Activated naive CD4-positive, alpha-beta T cell treated with anti-CD3 and anti-CD28 coated beads for 36 hours (primary cell): ENCODE measurements at places on chromosomes 3 and 15. TPM values are rescaled to one million over a fixed set of nuclear protein-coding genes. Genes with fewer than 3 reads are reported as not detected.

- no peaks in the 10 kb centered on the region for H3K36me3 ChIP-seq
- H3K27me3 ChIP-seq: peaks cover 2% of the 10 kb centered on the region
- no peak for DNase-seq
These were observed 164.1 kb downstream of the ARRDC4 start for GRCh38 chr15:98124581-98124980.

DNA sequence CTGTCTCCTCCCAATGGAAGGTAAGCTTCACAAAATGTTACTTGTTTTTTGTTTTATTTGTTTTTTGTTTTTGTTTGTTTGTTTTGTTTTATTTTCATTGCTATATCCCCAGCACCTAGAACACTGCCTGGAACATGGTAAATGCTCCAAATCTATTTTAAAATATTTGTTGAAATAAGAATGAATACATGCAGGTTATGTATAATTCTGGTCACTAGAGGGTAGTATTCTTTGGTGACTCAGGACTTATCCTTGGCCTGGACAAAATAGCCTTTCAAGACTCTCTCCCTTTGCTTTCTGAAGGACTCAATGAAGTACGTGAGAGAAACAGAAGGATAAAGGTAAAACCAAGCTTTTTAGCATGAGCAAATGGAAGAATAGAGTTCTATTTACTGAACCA, 46.9 kb upstream of the PPP2R3A start:
- DNase-seq: no peak
- H3K27me3 ChIP-seq: peaks cover 7% of the 10 kb centered on the region
- no peaks in the 10 kb centered on the region for H3K4me1 ChIP-seq

- no peak overlapping the region for H3K4me3 ChIP-seq
- H3K27ac ChIP-seq: no peak overlapping the region
- no peaks in the 10 kb centered on the region for H3K36me3 ChIP-seq
- DNase-seq: no peak
- peaks cover 8% of the 10 kb centered on the region for H3K27me3 ChIP-seq
- no peaks in the 10 kb centered on the region for H3K4me1 ChIP-seq
These were observed 75.9 kb upstream of the SPRED1 start for GRCh38 chr15:38176691-38177090.

The GRAMD2A gene
- total RNA-seq: not detected

The ACY1 gene
- total RNA-seq: 62.1 TPM

GRCh38 chr3:146750196-146750595, 145.1 kb upstream of the PLSCR5 start:
- H3K4me1 ChIP-seq: no peaks in the 10 kb centered on the region
- H3K27me3 ChIP-seq: no peaks in the 10 kb centered on the region
- no peak overlapping the region for H3K4me3 ChIP-seq
- DNase-seq: no peak
- H3K36me3 ChIP-seq: no peaks in the 10 kb centered on the region

DNA sequence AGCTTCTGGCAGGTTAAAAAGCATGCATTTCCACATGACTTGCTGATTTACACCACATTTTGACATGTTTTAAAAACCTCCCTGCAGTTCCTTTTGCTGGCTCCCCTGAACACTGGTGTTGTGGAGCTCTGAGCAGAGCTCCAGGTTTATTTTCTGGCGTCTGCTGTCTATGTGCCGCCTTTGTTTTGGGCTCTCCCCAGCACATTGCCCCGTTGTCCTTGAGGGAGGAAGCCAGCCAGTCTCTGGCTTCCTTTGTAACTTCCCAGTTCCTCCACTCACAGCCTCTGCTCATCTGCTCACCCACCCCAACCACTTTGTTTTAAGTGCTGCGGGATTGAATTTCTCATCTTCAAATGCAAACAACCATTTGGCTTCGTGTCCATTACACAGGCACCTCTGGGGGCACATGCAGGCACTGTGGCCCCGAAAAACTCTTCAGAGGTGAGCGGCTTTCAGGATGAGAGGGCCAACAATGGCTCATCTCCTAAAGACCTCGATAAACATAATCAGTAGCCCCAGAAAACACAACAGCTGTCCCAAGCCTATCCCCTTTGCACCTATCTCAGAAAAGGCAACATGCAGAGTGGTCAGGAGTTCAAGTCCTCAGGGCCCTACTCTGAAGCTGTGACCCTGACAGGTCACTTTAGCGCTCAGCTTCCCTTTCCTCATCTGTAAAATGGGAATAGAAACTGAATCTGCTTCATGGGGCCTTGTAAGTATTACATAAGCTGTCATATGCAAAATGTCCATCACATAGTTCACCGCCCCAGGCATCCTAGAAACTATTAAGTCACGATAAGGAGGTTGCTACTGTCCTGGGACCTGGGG, 1.3 kb upstream of the MEF2A start:
- DNase-seq: no peak
- peaks cover 24% of the 10 kb centered on the region for H3K4me1 ChIP-seq
- peak overlapping the region; percentile 15 for H3K27ac ChIP-seq
- peak overlapping the region; percentile 56 for H3K4me3 ChIP-seq

The CFAP100 gene
- not detected for total RNA-seq

- no peak for DNase-seq
- no peaks in the 10 kb centered on the region for H3K36me3 ChIP-seq
- no peak overlapping the region for H3K27ac ChIP-seq
These were observed 177.1 kb upstream of the PFN2 start for GRCh38 chr3:150147776-150148175.

GRCh38 chr3:147301781-147302180, 104.6 kb downstream of the ZIC4 start:
- no peak overlapping the region for H3K27ac ChIP-seq
- no peaks in the 10 kb centered on the region for H3K4me1 ChIP-seq
- no peaks in the 10 kb centered on the region for H3K36me3 ChIP-seq
- no peaks in the 10 kb centered on the region for H3K27me3 ChIP-seq
- DNase-seq: no peak

The NOX5 gene
- total RNA-seq: not detected

- H3K27me3 ChIP-seq: no peaks in the 10 kb centered on the region
- H3K4me1 ChIP-seq: no peaks in the 10 kb centered on the region
- DNase-seq: no peak
- no peak overlapping the region for H3K27ac ChIP-seq
These were observed 230.8 kb downstream of the CLSTN2 start for GRCh38 chr3:140165781-140166180.

DNA sequence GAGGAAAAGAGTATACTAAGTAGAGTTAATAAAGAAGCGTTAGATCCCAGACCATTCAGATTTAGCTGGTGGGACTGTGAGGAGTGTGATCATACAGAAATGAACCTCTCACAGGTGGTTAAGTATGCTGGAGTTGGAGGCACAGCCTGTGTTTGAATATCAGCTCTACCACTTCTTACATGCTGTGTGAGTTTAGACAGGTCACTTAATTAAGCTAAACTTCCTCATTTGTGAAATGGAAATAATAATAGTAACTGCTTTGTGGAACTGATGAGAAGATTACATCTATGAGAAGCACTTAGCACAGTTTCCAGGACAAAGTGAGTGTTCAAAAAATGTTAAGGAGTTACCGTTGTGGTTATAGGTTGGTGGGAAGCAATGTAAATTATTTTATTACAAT, 8.4 kb downstream of the ACP3 start:
- no peak overlapping the region for H3K4me3 ChIP-seq
- H3K27ac ChIP-seq: no peak overlapping the region
- H3K27me3 ChIP-seq: peaks cover 20% of the 10 kb centered on the region
- H3K4me1 ChIP-seq: no peaks in the 10 kb centered on the region
- H3K36me3 ChIP-seq: no peaks in the 10 kb centered on the region
- no peak for DNase-seq

DNA sequence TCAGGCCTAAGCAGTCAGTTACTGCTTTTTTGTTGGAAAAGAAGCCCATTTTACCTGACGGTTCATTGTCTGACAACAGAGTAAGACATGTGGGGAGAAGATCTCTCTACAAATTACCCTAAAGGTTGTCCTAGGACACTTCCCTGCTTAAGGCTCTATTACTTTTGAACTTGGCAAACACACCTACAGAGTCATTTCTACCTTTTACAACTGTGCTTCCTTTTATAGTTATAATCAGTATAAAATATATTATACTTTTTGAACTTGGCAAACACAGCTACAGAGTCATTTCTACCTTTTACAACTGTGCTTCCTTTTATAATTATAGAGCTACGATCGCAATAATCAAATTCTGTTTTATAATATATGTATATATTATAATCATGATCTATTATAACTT, 215.0 kb downstream of the TPRG1 start:
- DNase-seq: no peak
- H3K27me3 ChIP-seq: no peaks in the 10 kb centered on the region
- H3K4me1 ChIP-seq: peaks cover 2% of the 10 kb centered on the region

The RPUSD2 gene
- 12.6 TPM for total RNA-seq

- no peaks in the 10 kb centered on the region for H3K27me3 ChIP-seq
- peaks cover 34% of the 10 kb centered on the region for H3K36me3 ChIP-seq
- no peak for DNase-seq
- no peak overlapping the region for H3K27ac ChIP-seq
- H3K4me1 ChIP-seq: no peaks in the 10 kb centered on the region
- no peak overlapping the region for H3K4me3 ChIP-seq
These were observed 58.5 kb downstream of the PIK3R4 start for GRCh38 chr3:130688015-130688688.

DNA sequence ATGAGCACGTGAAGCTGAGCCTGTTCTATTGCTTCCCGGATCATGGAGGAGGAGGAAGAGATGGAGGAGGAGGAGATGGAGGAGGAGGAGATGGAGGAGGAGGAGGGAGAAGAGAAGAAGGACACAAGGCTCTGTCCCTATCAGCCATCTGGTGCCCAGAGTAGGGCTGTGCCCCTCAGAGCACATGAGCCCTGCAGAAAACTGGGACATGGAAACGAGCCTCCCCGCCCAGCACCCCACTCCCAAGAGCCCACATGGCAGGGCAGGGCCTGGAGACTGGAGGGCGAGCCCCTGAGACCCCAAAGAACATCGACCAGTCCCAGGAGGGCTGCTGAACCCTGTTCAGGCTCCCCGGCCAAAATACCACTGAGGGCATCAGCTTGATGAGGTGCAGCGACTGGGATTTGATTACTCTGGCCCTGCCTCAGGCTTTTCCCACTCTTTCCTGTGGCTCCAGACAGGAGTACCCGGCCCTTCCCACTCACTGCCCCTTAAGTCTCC, 285.6 kb downstream of the UACA start:
- peaks cover 45% of the 10 kb centered on the region for H3K4me1 ChIP-seq
- DNase-seq: no peak
- no peaks in the 10 kb centered on the region for H3K36me3 ChIP-seq
- no peak overlapping the region for H3K4me3 ChIP-seq
- H3K27me3 ChIP-seq: peaks cover 18% of the 10 kb centered on the region

The MST1R gene
- total RNA-seq: 0.41 TPM

GRCh38 chr3:173650596-173650995, 253.1 kb downstream of the NLGN1 start:
- DNase-seq: no peak
- H3K27ac ChIP-seq: no peak overlapping the region
- H3K4me1 ChIP-seq: no peaks in the 10 kb centered on the region
- H3K36me3 ChIP-seq: no peaks in the 10 kb centered on the region

GRCh38 chr3:75218577-75218976, 445.6 kb upstream of the FRG2C start:
- H3K27me3 ChIP-seq: peaks cover 5% of the 10 kb centered on the region
- H3K27ac ChIP-seq: no peak overlapping the region
- no peaks in the 10 kb centered on the region for H3K4me1 ChIP-seq
- H3K4me3 ChIP-seq: no peak overlapping the region
- no peak for DNase-seq
- no peaks in the 10 kb centered on the region for H3K36me3 ChIP-seq

GRCh38 chr15:27973886-27974285, 125.2 kb downstream of the OCA2 start:
- no peak for DNase-seq
- H3K27ac ChIP-seq: no peak overlapping the region
- H3K4me3 ChIP-seq: no peak overlapping the region

DNA sequence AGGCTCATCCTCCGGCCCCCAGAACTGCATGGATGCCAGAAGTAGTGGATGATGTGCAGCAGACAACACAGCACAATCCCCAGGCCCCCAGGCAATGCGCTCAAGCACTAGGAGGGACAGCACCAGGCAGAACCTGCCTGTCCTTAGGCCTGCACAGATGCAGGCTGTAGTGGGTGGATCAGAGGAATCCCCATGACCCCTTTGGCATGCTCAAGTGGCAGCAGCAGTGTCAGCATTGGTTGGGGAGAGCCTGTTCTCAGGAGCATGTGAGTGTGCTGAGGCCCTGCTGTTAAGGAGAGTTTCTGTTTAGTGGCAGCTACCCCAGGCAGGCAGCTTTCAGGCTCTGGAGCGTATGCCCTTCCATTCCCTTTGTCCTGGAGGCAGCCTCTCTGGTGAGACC, 25.1 kb upstream of the CD200R1L start:
- H3K27me3 ChIP-seq: no peaks in the 10 kb centered on the region
- H3K36me3 ChIP-seq: peaks cover 1% of the 10 kb centered on the region
- no peak overlapping the region for H3K27ac ChIP-seq
- no peak overlapping the region for H3K4me3 ChIP-seq
- H3K4me1 ChIP-seq: no peaks in the 10 kb centered on the region

DNA sequence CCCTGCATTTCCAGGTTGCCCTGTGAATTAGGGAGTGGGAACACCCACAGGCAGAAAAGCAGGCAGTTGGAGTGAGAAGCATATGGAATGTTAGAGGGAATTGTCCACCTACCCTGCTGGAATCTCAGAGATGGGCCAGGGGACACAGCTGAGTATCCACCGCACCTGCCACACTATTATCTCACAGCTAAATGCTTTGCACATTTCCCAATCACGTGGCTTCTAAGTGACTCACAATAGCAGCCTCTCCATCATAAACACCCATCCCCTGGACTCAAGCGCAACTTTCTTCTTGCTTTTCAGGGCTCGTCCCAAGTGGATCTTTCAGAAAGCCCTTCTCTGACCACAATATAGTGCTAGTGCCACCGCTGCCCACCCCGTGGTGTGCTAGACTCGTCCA, 389.0 kb upstream of the LMCD1 start:
- no peaks in the 10 kb centered on the region for H3K36me3 ChIP-seq
- no peak overlapping the region for H3K4me3 ChIP-seq
- peaks cover 2% of the 10 kb centered on the region for H3K4me1 ChIP-seq
- DNase-seq: no peak
- H3K27me3 ChIP-seq: no peaks in the 10 kb centered on the region
